ENCODE measurements at places on chromosomes 2 and 18.

DNA sequence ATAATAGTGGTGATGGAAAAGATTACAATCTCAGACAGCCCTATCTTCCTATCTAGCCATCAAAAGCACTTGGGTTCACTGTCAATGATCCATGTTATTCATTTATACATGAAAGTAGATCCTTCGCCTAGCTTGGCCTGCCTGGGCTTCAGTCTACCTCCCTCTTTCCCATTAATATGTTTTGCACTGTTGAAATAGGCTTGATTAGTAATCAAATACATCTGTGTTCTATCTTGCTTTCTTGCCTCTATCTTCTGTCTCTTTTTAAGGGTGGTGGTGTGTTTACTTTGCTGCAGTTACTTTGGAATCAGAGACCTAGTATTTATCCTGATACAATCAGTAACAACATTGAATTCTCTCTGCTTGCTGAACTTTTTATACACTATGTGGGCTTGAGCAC lies 521.2 kb downstream of the TNS1 start:
- no peak for DNase-seq

GRCh38 chr2:178251151-178251955 lies 57.0 kb downstream of the OSBPL6 start:
- DNase-seq = no peak

- no peak for DNase-seq
These were observed 63.2 kb downstream of the NDUFA10 start for GRCh38 chr2:239961662-239962613.

GRCh38 chr2:157898591-157898996 lies 22.5 kb upstream of the ACVR1 start:
- no peak for DNase-seq

DNA sequence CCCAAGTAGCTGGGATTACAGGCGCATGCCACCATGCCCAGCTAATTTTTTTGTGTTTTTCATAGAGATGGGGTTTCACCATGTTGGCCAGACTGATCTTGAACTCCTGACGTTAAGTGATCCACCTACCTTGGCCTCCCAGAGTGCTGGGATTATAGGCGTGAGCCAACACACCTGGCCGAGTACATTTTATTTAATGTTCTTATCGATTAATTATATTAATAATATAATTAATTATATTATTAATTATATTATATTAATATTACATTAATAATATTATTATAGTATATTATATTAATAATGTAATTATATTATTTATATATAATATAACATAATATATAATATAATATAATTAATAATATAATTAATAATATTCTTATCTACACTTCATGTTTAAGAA lies 101.4 kb downstream of the CCDC85A start:
- no peak for DNase-seq

- no peak for DNase-seq
These were observed 808.1 kb downstream of the RNF144A start for GRCh38 chr2:7725171-7725849.

- DNase-seq = no peak
These were observed 8.0 kb downstream of the PKDCC start for GRCh38 chr2:42055573-42056514.

DNA sequence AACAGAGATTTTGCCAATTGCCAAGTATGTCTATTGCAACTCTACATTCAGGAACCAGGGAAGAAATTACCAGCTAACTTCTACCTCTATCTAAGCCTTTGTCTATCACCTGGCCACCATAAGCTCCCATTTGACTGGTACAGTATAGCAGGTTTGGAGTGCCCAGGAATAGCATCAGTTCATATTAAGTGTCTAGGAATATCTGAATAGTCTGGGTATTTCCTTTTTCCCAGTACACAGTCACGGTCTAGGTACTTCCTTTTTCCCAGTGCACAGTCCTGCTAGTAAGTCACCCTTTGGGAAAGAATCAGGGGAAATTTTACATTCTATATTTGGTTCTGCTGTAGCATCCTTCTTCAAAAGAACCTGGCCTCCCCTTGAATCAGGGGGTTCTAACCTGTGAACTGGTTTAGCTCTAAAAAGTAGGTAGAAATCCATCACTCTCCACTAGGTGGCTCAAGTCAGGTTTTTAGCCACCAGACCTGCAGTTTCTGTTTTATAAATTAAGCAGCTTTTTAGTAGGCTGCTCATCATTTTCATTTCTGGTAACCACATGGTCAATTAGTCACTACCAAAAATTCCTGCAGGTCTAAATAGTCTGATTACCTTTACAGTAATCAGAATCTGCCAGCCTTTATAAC lies 49.3 kb upstream of the DNAJC10 start:
- peak; percentile 7 for DNase-seq

DNA sequence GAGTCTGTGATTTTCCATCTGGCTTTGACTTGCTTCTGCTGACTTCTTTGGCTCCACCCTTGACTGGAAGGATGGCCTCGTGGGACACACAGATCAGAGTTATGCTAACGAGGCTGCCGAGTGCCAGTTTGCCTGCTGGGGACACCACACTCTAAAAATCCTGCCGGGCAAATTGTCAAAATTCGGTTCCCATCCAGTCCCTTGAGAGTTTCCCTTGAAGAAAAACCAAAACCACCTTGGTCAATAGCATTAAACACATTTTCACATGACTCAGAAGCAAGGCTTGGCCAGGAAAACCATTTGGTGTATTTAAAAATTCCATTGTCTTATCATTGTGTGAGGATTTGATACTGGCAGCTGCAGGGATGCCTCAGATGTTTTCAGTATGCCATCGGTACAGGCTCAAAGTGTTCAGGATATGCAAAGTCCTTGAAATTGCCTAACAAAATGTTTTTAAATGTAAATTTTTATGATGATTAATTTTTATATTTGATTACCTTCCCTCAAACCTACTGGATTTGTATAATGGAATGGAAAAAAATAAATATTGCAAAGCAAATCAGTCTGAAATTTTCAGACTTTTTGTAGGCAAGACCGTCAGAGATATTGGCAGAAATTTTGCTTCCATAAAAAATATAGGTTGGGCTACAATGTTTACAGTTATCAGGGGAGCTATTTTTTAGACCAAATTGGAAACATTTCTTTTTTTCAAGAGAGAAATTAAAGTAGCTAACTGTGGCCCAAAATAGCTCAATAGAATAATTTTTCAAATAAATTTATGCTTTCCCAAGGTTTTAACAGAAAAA lies 41.6 kb downstream of the KCNE4 start:
- DNase-seq = no peak

Data from GM12892 (cell line).